ENCODE measurements at places on chromosomes 7 and 10.

DNA sequence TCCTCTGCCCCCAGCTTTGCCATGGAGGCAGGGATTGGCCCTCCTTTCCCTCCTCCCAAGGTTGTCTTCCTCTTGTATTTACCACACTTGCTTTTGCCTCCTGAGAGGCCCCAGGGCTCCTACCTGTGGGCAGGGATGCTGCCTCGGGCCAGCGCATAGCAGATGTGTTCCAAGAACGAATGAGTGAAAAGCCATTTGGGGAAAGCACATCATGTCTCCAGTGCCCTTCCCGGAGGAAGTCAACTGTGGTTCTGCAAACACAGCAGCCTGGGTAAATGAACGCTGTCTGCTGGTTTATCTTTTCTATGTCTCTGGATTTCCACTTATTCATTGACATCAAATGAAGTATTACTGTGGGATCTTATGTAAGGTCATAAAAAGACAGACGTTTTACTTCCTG, 161.7 kb downstream of the FANK1 start:
- DNase-seq, result no peak

DNA sequence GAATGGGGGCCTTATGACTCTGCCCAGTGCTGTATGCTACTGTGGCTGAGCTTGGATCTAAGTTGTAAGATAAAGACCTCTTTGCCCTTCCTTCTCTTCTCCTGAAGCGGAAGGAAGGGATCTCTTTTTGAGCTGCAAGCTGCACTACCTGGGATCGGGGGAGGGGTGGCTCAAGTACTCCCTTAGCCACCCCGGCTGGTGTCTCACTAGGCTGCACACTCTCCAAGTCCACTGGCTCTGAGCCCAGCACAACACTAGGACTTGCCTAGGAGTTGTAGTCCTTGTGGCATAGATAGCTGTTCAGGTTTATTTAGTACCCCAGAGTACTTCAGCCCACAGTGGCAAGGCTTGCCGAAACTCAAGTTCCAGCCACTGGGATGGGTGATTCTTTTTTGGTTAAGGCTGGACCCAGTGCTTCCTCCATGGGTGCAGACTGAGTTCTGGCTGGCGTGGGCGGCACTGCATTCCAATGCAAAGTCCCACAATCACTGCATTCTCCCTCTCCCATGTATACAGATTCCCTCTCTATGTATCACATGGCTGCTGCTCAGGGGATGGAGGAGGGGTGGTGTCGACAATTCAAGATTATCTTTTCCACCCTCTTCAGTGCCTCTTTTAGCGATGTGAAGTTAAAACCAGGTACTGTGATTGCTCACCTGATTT, 76.2 kb upstream of the SLC25A13 start:
- DNase-seq, result no peak

GRCh38 chr7:41629711-41630111, 73.2 kb downstream of the INHBA start:
- DNase-seq, result no peak

DNA sequence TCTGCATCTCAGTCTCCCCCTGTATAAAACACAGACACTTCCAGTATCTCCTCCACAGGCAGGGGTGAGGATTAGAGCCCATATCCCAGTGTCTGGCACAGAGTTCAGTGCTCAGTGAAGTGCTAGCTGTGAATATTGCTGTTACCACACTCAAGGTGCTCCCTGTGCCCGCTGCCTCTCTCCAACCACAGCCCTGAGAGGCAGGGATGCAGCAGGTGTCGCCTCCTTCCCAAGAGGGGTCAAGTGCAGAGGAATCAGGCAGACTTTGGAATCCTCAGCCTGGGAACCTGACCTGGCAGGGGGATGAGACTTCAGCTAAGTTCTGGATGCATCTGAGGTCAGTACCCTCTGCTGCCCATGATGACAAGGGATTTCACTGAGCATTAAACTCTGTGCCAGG, 163.1 kb downstream of the GFRA1 start:
- DNase-seq, result no peak

- DNase-seq, result peak; percentile 12
Observed at GRCh38 chr7:21253740-21254687, 173.9 kb upstream of the SP4 start.

- no peak for DNase-seq
Observed at GRCh38 chr10:23238015-23238414, 45.9 kb downstream of the PTF1A start.

Measured in hepatic stellate cell (primary cell).